Muscle of leg (tissue), 16 donors: ENCODE measurements at places on chromosomes 7 and 10.

DNA sequence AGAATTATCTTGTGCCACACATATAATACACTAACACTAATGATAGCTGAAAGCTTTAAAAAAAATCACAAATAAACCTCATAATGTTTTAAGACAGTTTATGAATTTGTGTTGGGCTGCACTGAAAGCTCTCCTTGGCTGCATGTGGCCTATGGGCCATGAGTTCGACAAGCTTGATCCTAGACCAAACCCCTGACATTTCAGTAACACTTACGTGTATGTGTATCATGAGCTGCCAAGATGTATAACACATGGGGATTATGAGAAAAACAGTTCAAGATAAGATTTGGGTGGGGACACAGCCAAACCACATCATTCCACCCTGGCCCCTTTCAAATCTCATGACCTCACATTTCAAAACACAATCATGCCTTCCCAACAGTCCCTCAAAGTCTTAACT lies 823.8 kb downstream of the PCDH15 start:
- DNase-seq = peak; percentile 29

DNA sequence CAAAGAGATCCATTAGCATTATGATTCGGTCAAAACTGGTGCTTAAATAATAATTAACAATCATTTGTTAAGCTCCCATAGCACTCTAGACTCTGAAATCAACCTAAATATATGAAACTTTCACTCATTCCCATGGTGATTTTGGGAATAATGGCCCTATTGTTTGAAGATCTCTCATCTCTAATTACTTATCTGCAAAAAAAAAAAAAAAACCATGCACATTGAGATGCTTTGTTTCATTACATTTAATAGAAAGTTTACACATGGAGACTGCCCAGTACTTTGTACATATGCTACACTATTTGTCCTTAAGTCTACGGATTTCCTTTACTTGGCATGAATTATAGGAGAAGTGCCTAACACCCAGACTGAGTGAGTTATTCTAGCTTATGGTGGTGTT lies 280.6 kb upstream of the MEOX2 start:
- DNase-seq = no peak

DNA sequence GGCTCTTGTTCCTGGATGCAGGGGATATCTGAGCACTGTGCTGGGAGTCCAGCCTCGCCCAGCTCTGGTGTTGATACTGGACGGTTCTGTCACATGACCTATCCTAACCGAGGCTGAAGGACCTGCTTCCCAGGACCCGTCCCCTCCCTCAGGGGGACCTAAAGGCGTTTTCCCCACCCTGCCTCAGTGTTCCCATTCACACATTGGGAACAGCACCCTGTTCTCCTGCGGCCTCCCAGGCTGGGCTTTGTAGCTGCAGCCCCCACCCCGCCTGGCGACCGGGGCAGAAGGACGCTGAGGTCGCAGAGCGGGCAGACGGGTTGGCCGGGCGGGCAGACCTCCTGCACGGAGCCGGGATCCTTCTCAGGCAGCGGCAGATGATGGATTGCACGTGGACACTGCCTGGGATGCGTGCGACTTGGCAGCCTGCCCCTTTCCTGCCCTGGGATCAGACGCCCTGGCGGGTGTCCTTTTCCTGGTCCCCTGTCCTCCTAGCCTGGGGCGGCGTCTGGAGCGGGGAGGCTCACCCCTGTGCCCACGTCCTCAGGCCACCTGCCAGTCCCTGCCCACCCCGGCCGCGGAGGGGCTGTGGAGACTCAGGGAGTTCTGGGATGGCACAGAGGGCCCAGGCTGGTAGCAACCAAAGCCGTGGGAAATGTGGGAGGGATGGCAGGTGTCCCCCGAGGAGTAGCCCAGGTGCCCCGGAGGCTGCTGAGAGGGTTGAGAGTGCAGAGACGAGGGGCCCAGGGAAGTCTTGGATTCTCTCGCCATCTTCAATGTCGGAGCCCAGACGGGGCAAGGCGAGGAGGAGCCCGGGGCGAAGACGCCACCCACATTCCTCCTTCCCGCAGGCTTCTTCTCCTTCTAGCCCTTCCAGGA lies 17.2 kb upstream of the PSMG3 start:
- DNase-seq = no peak

DNA sequence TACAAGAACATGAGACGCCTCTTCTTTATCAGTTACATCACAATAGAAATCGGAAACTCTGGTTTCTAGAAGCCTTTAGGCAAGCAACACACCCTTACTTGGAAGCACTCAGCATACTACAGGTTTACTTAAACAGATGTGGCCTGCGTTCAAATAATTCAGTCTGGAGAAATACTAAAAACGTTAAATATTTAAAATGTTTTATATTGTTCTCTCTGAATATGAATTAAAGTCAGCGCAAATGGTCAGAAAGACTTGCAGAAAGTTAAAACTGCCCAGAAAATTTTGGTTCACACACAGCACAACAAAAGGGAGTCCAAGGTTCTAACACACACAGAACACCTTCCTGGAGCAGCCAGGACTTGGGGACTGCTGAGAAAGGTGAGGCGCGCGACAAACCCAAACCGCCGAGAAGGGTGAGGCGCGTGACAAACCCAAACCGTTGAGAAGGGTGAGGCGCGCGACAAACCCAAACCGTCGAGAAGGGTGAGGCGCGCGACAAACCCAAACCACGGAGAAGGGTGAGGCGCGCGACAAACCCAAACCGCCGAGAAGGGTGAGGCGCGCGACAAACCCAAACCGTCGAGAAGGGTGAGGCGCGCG lies 25.8 kb downstream of the ESYT2 start:
- no peak for DNase-seq

DNA sequence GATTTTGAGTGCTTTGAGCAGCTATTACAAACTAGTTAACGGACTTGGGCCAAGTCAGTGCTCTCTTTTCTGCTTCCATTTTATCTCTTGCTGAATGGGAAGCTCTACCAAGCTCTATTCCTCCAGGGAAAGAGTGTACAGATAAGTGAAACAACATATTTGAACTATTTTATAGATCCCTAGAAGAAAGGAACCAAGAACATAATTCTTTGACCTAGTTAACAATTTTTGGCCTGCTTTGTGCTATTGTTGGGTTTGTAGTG lies 244.8 kb downstream of the PRKG1 start:
- peak; percentile 66 for DNase-seq

- peak; percentile 91 for DNase-seq
Observed at GRCh38 chr10:132065491-132066105, at the start of gene JAKMIP3. JAKMIP3 (plus strand) TSS chr10:132065946; CDS start chr10:132104809, 38,863 bp downstream.

GRCh38 chr10:30436671-30437030 lies 2.7 kb downstream of the MAP3K8 start:
- peak; percentile 49 for DNase-seq

DNA sequence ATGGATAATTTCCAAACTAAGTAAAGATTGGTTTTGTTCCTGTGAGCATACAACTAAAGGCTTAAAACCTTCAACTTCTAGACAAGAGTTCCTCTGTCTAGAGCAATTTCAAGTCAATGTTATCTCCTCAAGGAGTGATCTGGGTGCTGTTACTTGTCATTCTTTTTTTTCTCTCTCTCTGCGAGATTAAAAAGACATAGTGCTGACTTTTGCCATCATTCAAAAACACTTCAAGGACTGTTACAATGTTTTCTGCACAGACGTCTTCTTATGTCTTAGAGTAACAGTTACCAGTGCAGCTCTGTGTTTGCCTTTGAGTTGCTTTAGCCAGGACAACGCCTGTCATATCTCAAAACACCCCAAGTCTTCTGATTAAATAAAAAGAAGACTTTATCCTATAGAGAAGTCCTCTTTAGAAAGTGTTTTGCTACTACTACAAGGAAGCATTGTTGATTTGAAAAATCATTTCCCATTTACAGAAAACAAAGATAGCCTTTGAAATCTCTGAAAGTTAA lies 263.5 kb upstream of the FERD3L start:
- no peak for DNase-seq

DNA sequence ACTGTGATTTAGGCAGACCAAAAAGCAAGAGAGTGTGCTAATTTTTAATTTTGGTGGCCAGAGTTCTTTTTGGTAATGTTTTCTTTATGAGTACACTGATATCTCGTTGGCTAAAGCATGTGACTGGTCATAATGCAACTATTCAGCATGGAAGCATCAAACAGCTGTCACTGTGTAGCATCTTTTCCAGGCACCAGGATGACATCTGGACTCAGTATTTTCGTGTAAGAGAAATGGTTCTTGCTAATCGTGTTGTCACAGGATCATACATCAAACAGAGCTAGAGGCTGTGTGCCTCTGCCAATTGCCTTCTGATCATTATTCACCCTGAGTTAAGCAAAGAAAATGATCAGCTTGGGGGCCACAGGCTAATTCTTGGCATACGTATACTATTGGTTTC lies 118.9 kb downstream of the SND1 start:
- peak; percentile 11 for DNase-seq

DNA sequence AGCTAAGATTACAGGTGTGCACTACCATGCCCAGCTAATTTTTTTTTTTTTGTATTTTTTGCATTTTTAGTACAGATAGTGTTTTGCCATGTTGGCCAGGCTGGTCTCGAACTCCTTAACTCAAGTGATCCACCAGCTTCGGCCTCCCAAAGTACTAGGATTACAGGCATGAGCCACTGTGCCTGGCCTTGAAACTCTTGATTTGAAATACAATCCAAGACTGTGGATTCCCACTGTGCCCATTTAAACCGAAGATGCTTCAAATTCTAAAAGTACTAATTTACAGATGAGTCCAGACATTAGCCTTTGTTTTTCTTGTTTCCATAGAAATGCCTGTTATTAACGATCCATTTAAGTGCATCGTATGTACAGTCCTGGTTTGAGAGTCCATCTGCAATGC lies 130.9 kb downstream of the CACNA2D1 start:
- DNase-seq = peak; percentile 35

GRCh38 chr7:27665531-27665930 lies 2.8 kb upstream of the HIBADH start:
- no peak for DNase-seq

DNA sequence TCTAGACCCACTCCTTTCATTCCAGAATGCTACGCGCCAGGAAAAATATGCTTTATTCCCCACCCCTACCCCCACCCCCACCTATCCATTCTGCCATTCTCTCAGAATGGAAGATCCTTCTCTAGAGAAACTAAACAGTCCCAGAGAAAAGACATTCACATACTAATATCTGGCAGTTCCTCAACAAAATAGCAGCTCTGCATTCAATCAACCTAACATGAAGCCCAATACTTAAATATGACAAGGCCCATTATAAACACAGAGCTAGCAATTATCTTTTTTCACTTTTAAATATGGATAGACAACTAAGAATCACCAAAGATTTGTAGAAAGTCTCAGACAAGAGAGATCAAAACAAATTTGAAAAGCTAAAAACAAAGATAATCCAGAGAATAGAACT lies 16.4 kb downstream of the CACUL1 start:
- no peak for DNase-seq

- DNase-seq = peak; percentile 19
Observed at GRCh38 chr10:99364125-99364524, 35.0 kb downstream of the CNNM1 start.

DNA sequence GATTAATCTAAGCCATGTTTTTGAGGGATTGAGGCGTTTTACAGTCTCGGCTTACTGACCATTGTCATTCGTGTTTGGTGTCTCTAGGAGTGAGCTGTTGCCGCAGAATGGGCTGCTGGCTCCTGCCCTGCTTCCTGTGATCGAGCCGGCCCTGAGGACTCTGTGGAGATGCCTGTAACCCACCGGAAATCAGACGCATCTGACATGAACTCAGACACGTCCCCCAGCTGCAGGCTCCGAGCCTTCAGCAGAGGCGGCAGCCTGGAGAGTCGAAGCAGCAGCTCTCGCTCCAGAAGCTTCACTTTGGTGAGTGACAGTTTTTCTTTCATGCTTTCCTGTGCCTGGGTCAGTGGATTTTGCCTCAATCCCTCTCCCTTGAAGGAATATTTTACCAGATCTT lies 28.8 kb downstream of the PROSER2 start:
- no peak for DNase-seq

GRCh38 chr7:36690514-36691187 lies 33.6 kb downstream of the AOAH start:
- DNase-seq = peak; percentile 20

DNA sequence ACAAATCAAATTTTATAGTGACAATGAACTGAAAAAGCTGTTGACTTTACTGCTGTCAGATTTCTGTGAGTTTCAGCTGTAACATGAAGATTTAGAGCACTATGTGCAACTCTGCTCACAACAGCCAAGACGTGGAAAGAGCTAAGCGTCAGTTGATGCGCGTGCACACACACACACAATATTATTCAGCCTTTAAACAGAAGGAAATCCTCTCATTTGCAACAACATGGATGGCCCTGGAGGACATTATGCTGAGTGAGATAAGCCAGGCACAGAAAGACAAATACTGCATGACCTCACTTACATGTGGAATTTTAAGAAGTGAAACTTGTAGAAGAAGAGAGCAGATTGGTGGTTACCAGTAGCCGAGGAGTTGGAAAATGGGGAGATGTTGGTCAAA lies 82.8 kb upstream of the FRMD4A start:
- DNase-seq = no peak

- no peak for DNase-seq
Observed at GRCh38 chr7:17530741-17531421, 232.4 kb downstream of the AHR start.

DNA sequence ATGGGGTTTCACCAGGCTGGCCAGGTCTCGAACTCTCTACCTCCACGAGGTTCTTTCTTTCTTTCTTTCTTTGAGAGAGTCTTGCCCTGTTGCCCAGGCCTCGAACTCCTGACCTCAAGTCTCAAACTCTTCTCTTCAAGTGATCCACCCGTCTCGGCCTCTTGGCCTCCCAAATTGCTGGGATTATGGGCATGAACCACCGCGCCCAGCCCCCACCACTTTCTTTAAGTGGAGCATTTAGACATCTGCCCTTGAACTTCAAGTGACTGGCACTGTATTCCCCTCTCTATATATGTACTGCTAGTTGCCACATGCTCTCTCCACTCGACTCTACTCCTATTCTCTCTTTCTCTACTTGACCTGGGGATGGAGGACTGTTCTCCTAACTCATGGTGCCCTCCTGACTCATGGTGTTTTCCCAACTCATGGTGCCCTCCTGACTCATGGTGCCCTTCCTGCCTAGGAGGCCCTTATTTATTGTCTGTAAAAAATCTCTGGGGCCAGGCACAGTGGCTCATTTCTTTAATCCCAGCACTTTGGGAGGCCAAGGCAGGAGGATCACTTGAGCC lies 19.3 kb upstream of the ACHE start:
- no peak for DNase-seq

GRCh38 chr10:67697724-67698131 lies 1.7 kb upstream of the CTNNA3 start:
- DNase-seq = peak; percentile 74

GRCh38 chr7:117837841-117838240 lies 35.4 kb downstream of the CTTNBP2 start:
- no peak for DNase-seq
